ENCODE measurements at places on chromosomes 13 and 19.

DNA sequence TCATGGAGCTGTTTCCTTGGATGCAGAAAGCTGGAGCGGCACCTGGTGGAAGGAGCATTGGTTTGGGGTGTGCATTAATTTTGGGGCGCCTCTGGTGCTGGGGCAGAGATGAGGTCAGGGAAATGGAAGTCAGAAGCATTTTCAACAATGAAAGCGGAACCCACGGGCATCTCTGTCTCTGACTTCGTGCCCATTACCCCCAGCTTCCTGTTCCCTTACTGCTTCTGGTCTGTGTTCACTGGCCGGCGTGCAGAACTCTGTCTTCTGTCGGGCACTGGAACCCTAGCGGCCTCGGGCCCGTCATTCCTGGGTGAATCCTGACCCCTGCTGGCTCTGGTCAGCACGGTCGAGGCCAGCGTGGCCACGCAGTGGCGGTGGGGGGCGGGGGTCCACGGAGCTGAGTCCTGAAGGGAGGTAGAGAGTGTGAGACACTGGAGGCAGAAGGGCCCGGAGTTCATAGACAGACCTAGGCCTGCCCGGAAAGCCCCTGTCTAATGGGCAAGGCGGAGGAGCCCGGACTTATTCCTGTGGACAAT is 7.9 kb upstream of the LINGO3 start:
- DNase-seq: peak; percentile 72

DNA sequence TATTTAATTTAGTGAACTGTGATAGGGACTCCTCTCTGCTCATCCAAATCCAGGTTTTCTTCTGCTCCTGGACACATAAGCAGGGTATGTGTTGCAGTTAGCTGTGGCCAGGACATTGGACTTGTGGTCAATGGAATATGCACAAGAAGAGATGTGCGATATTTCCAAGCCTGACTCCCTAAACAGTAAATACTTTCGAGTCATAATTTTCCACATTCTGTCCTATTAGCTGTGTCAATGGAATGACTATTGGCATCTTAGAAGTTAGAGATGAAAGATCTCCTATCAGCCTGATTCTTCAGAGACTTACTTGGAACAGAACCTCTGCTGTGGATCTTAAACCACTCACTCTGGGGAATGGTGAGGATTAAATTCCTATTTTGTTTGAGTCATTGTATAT is 771.0 kb downstream of the EFNB2 start:
- no peak for DNase-seq

GRCh38 chr13:88104576-88104975 is 433.4 kb downstream of the SLITRK5 start:
- DNase-seq: no peak

DNA sequence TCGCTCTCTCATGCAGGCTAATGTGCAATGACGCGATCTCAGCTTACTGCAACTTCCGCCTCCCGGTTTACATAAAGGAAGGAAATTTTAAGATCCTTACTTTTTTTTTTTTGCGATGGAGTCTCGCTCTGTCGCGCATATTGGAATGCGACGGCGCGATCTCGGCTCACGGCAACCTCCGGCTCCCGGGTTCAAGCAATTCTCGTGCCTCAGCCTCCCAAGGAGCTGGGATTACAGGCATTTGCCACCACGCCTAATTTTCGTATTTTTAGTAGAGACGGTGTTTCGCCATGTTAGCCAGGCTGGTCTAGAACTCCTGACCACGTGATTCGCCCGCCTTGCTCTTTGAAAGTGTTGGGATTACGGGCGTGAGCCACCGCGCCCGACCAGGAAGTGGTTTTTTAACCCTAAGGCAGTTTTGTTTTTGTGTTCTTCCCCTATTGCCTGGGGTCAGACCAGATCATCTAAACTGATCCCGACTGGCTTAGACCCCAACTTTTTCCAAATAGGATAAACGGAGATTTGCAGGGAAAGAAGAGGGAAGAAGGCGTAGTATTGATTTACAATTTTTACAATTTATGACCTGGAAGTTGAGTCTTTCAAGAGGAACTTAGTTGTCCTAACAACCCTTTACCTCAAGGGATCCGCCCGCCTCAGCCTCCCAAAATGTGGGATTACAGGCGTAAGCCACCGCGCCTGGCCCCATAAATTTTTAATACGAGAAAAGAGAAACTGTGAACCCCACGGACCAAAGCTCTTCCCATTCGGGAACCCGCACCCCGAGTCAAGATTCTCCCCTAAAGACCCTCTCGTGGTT is 142.0 kb downstream of the ZNF737 start:
- peak; percentile 74 for DNase-seq

GRCh38 chr13:41006306-41006705 is 12.8 kb downstream of the ELF1 start:
- DNase-seq: no peak

DNA sequence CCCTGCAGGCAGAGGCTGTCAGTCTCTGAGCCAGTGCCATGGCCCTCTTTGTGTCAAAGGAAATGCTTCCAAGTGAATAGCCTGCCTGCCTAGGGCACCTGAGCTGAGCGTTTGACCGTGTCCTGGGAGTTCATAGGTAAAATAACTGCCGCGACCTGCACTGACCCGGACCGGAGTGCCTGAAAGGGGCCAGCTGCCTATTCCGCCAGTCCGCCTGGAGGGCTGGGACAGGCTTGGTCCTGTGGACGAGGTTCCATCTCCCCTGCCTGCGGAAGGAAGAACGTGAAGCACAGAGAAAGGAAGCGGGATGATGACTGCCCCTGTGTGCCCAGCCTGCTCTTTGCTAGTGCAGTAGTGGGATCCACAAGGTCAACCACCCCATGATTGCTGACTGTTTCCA is 17.5 kb upstream of the ZNF492 start:
- DNase-seq: no peak

- no peak for DNase-seq
Measured at GRCh38 chr13:45711951-45712350, 9.8 kb downstream of the CBY2 start.

GRCh38 chr13:20136781-20137703 is 23.8 kb downstream of the GJA3 start:
- peak; percentile 24 for DNase-seq

DNA sequence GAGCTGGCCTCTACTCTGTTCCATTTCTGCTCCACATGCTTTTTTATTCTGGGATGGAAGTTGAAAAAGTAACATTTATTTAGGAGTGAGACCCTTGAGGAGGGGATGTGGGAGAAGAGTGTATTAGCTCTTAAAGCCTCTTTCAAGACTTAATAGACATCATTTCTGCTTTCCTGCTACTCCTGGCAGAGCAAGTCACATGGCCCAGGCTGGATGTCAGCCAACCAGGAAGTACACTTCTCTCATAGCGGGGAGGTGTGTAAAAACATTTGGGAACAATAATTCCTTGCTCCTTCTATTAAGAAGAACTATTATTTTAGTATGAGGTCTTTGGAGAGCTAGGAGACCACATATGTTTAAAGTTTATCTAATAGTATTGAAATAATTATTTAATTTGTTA is 40.6 kb upstream of the FAM216B start:
- peak; percentile 2 for DNase-seq

DNA sequence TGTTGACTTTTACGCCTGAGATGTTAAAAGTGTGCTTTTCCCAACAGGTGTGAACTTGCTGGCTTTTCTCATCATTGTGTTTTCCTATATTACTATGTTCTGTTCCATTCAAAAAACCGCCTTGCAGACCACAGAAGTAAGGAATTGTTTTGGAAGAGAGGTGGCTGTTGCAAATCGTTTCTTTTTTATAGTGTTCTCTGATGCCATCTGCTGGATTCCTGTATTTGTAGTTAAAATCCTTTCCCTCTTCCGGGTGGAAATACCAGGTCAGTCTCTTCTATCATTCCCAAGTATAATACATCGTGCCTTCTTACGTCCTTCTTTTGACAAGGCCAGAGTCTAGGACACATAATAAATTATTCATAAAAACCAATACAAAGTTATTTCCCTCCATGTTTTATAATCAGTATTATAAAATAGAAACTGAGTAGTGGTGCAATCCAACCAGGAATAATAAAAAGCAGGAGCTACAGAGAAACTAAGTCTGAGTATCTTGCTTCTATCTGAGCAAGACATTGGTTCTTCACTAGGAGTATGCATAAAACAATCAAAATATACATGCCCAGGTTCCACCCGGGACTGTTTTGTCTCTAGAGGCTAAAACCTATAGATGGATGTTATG is 57.9 kb downstream of the RXFP2 start:
- DNase-seq: peak; percentile 10

DNA sequence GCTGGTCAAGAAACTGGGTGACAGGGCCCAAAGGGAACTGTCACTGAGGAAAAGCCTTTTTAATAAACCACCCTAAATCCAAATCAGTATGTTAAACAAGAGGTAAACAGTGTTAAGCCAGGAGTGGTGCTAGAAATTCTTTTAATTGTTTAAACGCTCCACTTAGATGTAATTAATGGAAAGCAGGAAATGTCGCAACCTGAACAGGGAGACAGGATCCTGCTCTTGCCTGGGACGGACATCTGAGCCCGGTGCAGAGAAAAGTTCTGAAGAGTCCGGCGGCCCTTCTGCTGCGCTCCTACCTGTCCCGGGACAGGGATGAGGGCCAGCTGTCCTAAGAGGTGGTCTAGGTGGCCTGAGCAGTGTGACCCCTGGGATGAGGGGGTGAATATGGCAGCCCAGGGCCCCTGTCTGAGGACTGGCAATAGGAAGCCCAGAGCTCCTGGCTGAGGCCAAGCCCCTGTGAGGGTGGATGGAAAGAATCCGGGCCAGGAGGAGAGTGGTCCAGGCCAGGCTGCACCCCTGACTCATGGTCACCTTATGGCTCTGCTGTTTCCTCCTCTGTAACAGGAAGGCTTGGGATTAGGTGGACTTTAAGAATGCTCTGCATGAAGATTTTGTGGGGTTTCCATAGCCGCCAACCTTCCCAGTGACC is 112.8 kb upstream of the GJB6 start:
- no peak for DNase-seq

- DNase-seq: no peak
Measured at GRCh38 chr19:28730791-28731512, 482.0 kb downstream of the UQCRFS1 start.

DNA sequence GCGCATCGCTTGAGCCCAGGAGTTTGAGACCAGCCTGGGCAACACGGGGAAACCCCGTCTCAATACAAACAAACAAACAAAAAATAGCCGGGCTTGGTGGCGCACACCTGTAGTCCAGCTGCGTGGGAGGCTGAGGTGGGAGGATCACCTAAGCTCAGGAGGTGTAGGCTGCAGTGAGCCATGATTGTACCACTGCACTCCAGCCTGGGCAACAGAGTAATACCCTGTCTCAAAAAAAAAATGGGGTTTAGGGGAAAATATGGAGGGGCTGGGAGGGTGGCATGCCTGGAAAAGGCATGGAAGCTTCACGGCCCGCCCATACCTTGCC is 1.9 kb upstream of the ISYNA1 start:
- DNase-seq: no peak

DNA sequence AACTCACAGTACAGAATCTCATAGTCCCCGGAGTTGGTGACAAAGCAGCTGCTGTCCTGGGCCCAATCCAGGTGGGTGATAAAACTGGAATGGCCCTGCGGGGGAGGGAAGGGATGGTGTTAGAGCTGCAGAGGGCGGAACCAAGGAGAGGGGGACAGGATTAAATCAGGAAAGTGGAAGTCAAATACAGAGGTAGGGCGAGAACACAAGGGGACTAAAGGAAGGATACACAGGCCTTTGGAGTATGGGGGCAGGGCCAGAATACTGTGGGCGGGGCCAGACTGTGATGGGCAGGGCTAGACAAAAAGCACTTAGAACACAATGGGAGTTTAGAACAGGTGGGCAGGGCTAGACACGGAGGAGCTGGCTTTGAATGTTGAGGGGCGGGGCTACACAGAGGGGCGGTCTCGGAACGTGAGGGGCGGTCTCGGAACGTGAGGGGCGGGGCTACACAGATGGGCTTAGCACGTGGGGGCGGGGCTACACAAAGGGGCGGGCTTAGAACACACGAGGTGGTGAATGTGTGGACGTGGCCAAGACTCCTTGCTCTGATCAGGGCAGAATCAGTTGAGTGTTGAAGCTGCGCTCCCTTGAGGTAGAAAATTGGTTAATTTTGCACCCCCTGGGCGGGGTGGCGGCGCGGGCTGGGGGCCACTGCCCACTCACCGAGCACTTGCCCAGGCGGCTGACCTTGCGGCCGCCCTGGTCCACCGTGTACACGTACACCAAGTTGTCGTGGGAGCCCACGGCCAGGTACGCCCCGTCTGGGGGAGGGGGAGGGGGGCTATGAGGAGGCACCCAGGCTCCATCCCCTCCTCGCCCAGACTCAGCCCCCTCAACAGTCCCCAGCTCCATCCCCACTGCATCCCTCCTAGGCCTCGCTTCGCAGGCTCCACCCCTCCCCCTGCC is 14.0 kb upstream of the GPR4 start:
- DNase-seq: peak; percentile 92

GRCh38 chr13:44573790-44574465 is 2.2 kb downstream of the TSC22D1 start:
- DNase-seq: peak; percentile 51

GRCh38 chr13:29397265-29397664 is 198.2 kb downstream of the SLC7A1 start:
- DNase-seq: no peak

GRCh38 chr19:16596399-16596798 is 24.2 kb upstream of the SLC35E1 start:
- no peak for DNase-seq

DNA sequence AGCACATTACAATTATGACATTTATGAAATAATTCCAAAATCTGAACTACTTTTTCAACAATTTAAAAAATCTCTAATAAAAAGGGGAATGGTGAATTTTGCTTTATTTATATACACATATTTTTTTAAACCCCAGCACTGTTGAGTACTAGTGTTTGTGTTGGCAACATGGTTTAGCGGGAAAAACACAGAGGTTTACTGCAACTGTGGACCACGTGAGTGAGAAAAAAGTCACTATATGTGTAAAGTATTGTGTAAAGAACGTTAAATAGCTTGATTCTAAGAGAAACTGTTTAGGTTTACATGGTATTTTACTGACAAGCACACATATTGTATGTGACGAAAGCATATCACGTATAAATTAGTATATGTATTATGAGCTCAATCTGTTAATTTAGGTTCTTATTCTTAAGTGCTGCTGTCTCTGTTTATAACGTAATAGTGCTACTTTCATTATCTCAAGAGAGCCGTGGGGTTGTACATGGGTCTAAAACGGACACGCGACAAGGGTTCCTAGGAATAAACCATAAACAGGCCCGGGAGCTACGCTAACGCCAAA is 617 bp downstream of the SKA3 start:
- DNase-seq: no peak

DNA sequence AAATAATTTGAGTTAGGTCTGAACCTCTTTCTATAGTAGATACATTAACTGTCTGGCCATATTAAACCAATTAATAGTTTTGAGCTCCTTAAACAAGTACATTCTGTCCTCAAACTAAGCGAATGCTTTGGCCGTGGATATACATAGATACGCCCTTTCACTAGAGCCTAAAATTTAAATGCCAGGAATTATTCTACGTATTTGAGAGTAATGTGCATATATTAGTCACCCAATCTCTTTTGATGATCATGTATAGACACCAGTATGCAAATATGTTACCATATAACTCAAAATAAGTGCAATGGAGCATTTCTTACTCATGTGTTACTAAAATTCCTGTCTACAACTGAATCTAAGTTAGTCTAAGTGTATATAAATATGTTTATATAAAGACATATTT is 70.4 kb downstream of the FLT1 start:
- DNase-seq: no peak

GRCh38 chr19:33278403-33279269 is 23.7 kb downstream of the CEBPA start:
- no peak for DNase-seq
